ENCODE measurements at places on chromosomes 1 and 21.

DNA sequence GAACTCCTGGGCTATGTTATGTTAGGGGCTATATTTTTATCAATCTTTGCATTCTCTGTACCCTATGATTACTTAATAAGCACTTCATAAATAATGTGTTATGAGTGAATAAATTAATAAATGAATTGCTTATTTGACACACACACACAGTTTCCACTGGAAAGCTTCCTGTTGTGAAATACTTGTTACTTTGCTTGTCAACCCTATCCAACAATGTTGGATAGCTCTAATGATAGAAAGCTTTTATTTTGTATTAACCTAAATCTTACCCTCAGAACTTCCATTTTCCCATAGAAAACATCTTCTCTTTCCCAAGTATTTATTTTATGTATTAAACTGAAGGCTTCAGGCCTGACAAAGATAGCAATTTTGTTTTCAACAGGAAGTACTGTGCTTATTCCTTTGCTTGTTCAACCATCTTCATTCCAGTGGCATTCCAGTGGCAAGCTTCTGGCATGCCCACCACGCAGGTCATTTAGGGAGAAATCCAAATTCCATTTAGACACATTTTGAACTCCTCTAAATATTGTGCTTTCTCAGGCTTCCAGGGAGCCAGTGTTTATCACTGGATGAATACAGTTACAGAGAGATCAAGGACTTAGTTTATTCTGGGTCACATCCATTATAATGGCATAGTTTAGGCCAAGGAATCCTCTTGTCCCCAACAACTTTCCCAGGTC, 134.4 kb downstream of the TGFB2 start:
- DNase-seq = no peak

- no peak for DNase-seq
Observed at GRCh38 chr1:42945164-42945563, 13.5 kb downstream of the SLC2A1 start.

- DNase-seq = no peak
Observed at GRCh38 chr1:99956755-99957154, 13.0 kb upstream of the SLC35A3 start.

GRCh38 chr1:226181996-226182714, 4.4 kb downstream of the ACBD3 start:
- no peak for DNase-seq

DNA sequence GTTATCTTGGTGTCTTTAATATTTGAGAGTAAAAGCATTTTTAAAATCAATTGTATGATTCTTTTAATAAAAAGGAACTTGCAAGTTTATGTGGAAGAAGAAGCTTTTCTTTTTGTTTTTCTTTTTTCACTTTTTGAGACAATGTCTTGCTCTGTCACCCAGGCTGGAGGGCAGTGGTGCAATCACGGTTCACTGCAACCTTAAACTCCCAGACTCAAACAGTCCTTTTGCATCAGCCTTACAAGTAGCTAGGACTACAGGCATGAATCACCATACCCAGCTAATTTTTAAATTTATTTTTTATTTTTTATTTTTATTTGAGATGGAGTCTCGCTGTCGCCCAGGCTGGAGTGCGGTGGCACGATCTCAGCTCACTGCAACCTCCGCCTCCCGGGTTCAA, 34.1 kb downstream of the CMPK1 start:
- DNase-seq = no peak

DNA sequence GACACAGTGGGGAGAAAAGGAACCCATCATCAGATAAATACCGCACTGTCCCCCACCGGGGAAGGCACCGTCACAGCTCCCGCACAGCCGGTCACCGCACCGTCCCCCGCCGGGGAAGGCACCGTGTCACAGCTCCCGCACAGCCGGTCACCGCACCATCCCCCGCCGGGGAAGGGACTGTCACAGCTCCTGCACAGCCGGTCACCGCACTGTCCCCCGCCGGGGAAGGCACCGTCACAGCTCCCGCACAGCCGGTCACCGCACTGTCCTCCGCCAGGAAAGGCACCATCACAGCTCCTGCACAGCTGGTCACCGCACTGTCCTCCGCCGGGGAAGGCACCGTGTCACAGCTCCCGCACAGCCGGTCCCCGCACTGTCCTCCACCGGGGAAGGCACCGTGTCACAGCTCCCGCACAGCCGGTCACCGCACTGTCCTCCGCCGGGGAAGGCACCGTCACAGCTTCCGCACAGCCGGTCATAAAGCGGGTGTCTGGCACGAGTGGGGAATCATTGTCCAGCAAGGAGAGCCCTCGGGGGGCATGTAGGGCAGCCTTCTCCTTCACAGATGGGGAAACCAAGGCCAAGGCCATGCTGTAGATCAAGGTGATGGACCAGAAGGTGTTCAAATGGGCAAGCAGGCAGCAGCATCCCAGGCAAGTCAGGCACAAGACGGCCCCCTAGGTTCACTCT, 280.1 kb downstream of the NPHP4 start:
- no peak for DNase-seq

DNA sequence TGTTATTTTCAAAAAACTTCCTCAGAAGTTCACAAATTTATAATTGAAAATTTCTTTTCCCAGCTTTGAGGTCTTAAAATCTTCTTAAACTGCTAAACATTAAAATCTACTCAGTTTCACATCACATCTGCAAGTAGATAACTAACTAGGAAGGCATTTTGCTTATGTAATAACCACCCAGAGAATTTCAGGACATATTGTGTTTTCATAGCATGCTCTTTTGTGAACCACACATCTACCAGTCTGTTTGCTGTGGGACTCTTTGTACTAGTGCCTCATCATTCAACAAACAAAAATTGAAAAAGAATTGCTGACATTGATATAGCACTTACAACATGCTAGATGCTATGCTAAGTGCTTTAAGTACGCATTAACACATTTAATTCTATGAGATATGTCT, 31.6 kb upstream of the C1orf146 start:
- DNase-seq = no peak

- DNase-seq = no peak
Observed at GRCh38 chr1:3717041-3717714, 35.1 kb upstream of the CCDC27 start.

- DNase-seq = no peak
Observed at GRCh38 chr1:149916193-149916897, 1.3 kb downstream of the SV2A start.

- no peak for DNase-seq
Observed at GRCh38 chr1:157844089-157844830, 2.7 kb upstream of the CD5L start.

GRCh38 chr1:85607126-85607920, 26.8 kb downstream of the CCN1 start:
- no peak for DNase-seq

DNA sequence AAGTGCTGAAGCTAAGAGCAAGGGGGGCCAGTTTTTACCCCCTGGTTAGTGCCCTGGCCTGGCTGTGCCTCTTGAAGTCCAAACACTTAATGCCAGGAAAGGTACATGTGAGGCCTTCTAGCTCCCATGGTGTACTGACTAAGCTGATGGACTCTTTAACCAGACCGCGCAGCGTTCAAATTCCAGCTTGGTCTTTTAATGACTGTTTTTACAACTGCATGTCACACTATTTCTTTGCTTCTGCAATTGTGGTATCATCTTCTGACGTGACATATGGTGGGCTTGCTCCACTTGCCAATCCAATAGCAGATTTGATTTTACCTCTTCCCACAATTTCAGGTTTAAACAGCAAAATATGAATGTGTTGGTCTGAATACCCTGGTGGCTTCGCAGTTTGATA, 197.3 kb downstream of the HUNK start:
- no peak for DNase-seq

- no peak for DNase-seq
Observed at GRCh38 chr1:21262293-21263051, 27.8 kb downstream of the ECE1 start.

GRCh38 chr1:147223740-147224615, 1.2 kb downstream of the FMO5 start:
- DNase-seq = no peak

DNA sequence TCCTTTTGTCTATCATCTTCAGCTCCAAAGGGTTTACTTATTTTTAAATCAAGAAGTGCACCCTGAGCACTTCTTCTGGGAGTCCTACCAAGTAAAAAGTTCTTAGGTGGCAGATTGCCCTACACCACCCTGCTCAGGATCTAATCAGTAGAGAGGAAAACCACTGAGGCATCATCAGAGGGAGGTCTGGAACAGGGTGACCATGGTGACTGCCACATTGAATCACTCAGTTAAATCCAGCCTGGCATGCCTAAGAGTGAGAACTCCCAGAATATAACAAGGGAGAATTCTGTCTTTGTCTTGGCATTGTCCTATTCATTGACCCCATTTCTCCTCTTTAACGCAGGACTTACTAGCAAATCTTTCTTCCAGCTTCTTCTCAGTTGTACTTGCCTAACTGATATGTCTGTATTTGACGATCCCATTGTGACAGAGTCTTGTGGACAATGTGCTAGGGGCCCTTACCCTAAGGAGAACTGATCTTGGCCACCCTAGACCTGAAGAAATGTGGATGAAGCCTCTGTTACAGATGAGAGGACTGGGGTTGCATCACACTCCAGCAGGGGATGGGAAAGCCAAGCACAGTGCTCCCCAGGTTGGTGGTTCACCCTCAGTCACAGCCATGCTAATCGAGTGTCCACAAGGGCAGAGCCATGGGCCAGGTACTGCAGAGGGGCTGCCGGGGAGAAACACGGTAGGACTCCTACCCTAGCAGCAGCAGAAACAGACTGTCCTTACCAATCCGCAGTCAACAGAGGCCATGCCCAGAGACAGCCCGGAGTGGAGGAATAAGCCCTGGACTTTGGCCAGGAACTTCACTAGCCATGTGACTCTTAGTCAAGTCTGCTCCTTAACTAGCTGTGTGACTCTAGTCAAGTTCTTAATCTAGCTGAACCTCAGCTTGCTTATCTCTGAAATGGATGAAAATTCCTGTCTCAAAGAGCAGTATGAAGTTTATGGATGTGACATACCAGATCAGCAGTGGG, 15.4 kb downstream of the PKP1 start:
- no peak for DNase-seq

DNA sequence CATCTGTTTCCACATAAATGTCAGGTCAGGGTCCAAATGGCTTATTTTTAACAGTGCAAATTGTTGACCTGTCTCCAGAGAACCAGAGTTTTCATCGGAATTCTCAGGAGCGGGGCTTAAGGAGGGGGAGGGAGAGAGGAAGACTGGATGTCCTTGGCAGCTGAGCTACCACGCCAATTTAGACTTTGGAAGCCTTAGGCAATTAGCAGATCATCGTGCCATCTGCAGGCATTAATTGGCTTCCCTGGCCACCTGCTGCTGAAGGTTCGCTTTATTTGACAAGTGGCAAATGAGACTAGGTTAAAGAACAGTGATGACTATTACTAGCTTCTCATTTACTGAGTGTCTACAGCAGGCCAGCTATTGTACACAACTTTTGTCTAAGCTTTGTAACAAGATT, 43.7 kb downstream of the HLX start:
- DNase-seq = no peak

DNA sequence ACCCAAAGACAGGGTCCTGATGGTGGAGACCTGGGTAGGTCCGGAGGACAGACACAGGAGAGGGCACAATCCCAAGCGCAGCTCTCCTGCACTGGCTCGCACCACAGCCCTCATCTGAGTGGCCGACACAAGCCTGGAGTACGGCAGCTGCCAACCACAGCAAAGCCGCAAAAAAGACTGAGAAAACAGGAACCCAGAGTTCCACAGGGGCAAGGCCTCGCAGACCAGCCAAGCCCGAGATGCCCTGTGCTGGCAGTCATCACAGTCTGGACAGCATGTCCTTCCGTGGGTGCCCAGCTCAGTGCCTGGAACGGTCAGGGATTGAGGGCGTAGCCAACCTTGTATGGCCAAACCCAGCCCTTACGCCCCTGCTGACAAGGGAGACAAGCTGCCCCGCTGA, 11.4 kb downstream of the ZBTB48 start:
- no peak for DNase-seq

- no peak for DNase-seq
Observed at GRCh38 chr1:115729756-115730155, 38.8 kb downstream of the CASQ2 start.

GRCh38 chr1:244192325-244192724, 141.2 kb downstream of the ZBTB18 start:
- no peak for DNase-seq

GRCh38 chr1:18572022-18572880, 58.4 kb upstream of the PAX7 start:
- DNase-seq = no peak

DNA sequence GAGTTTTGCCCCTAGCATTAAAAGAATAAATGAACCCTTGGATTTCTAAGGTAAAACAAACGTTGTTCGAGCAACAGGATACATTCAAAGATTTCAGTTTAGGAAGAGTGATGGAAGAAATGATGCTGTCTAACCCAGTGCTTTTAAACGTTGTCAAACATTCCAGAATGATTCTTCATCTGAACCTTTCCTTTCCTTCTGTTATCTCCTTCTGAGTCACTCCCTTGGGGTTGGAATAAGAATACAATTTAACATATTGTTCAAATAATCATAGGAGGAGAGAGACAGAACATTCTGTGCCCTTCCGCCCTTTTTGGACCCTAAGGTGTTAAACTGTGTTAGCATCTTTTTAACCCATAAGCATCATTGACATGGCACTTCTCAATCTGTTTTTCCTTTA, 61.1 kb upstream of the RCOR3 start:
- no peak for DNase-seq

GRCh38 chr1:116538544-116538943, 32.3 kb downstream of the CD58 start:
- DNase-seq = peak; percentile 22

- DNase-seq = no peak
Observed at GRCh38 chr1:63173161-63173560, 149.2 kb upstream of the FOXD3 start.

- no peak for DNase-seq
Observed at GRCh38 chr21:40324389-40324788, 457.2 kb downstream of the PCP4 start.

DNA sequence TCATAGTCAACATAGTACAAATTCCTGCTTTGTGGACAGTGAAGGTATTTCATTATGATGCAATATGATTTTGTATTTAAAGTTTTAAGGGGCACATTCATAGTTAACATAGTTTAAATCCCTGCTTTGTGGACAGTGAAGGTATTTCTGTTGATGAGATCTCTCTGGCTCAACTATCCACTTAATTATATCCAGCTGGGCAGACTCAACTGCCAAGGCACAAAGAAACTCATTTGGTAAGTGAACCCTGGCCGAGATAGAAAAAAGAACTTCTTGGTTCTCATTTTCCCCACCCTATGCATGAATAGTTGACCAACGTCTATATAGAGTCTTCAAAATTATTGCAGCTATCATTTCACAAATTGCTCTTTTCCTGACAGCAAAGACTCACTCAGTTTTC, 1194.6 kb downstream of the NCAM2 start:
- no peak for DNase-seq

DNA sequence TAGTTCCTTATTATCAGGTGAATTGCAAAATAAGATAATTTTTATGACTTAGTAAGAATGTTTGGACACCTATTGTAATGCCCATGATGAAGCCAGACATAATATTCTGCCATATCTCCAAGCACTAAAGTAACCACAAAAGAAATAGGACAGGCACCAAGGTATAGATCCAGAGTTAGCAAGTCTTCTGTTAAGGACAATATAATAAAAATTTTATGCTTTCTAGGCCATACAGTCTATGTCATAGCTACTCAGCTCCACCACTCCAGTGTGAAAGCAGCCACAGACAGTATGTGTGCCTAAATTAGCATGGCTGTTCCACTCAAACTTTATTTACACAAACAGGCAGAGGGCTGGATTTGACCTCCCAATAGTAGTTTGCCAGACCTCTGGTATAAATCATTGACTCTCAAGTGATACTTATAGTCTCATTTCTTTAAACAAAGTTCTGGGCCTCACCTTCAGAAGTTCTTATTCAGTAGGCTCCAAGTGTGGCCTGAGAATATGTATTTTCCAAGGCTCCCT, 88.3 kb downstream of the SCMH1 start:
- no peak for DNase-seq
